ENCODE measurements at places on chromosomes 2 and 18.

- no peak for DNase-seq
Measured at GRCh38 chr2:239443666-239444567, 43.1 kb upstream of the HDAC4 start.

GRCh38 chr2:96642564-96643360 lies at the start of gene FER1L5:
TSS of gene FER1L5 (plus strand) at chr2:96642764. CDS start at chr2:96642837, 73 bp downstream.
- DNase-seq = no peak

- DNase-seq = no peak
Measured at GRCh38 chr2:60385648-60386047, 167.8 kb downstream of the BCL11A start.

GRCh38 chr18:24629921-24630320 lies 169.5 kb downstream of the HRH4 start:
- DNase-seq = no peak

- no peak for DNase-seq
Measured at GRCh38 chr18:35646449-35646848, 64.9 kb downstream of the GALNT1 start.

- no peak for DNase-seq
Measured at GRCh38 chr2:8535821-8536685, 145.8 kb upstream of the ID2 start.

GRCh38 chr2:146240391-146240790 lies 1604.4 kb upstream of the ACVR2A start:
- no peak for DNase-seq

GRCh38 chr2:7210712-7211111 lies 293.5 kb downstream of the RNF144A start:
- DNase-seq = no peak

DNA sequence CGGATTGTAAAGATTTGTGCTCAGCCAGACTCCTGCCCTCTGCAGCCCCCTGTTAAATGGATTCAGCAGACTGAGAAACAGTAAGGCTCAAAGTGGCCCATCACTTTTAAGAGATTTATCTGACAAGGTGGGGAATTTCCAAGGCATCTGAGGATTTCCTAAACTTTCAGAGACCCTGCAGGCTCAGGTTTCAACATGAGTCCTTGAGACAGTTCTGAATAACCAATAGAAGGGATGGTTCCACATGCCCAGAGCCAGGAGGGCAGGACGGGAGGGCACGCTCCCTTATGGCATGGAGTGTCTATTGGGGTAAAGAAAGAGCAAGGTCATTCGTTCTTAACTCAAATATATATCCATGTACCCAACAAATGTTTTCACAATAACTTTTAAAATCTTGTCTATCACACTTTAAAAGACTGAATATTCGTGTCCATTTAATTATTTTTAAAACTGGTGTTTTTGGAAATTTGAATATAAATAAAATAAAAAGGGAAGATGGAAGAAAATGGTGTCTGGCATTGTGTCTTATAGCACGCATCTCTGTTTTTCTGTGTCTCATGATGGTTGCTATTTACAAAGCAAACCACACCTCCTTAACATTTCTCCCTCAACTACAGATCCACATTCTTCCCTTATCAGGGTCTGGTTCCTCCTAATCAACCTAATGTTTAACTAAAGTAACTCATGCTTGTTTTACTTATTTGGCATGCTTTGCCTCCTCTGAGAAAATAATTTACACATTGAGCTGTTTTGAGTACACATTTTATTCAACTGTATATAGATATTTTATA lies 56.0 kb upstream of the DSG1 start:
- no peak for DNase-seq

GRCh38 chr2:23599006-23599405 lies 214.0 kb downstream of the KLHL29 start:
- DNase-seq = no peak

Data from T1000 (cell line).